H9 (cell line): ENCODE measurements at places on chromosomes 11 and 22. TPM values are rescaled to one million over a fixed set of nuclear protein-coding genes. Genes with fewer than 3 reads are reported as not detected.

Gene UEVLD
- total RNA-seq = 7.8 and 7.9 TPM in 2 replicates

Gene GGTLC3
- total RNA-seq = not detected in 2 replicates

Gene BCR
- total RNA-seq = 77.0 and 81.6 TPM in 2 replicates

Gene PI4KA
- 58.5 and 65.8 TPM in 2 replicates for total RNA-seq

Gene NXPE1
- not detected in 2 replicates for total RNA-seq

Gene MAP6
- total RNA-seq = 0.48 and 0.77 TPM in 2 replicates

Gene EIF4G2
- 1,013 and 1,056 TPM in 2 replicates for total RNA-seq

Gene TCP11L1
- total RNA-seq = 20.0 and 20.3 TPM in 2 replicates

Gene HEPHL1
- 0.07 TPM in 1 of 2 replicates, not detected in the other for total RNA-seq

Gene CHCHD10
- 47.5 and 53.7 TPM in 2 replicates for total RNA-seq

Gene SCGB1D2
- not detected in 2 replicates for total RNA-seq

Gene OR56A1
- total RNA-seq = 0.07 TPM in 2 replicates

Gene PDE2A
- total RNA-seq = 3.4 and 4.3 TPM in 2 replicates

Gene DMC1
- total RNA-seq = 6.1 and 6.8 TPM in 2 replicates

Gene TRAPPC4
- total RNA-seq = 82.8 TPM in 2 replicates

Gene MMP11
- 4.9 and 5.3 TPM in 2 replicates for total RNA-seq

Gene MRGPRX3
- not detected in 2 replicates for total RNA-seq

Gene RHOD
- total RNA-seq = 14.8 and 15.7 TPM in 2 replicates

Gene OR10D3
- total RNA-seq = not detected in 2 replicates

Gene C11orf42
- total RNA-seq = not detected in 2 replicates

Gene FXYD2
- 0.70 and 0.79 TPM in 2 replicates for total RNA-seq

Gene CARNS1
- total RNA-seq = 0.88 and 1.1 TPM in 2 replicates

Gene GNAZ
- total RNA-seq = 5.0 and 5.2 TPM in 2 replicates

Gene LRRC55
- 0.90 and 1.0 TPM in 2 replicates for total RNA-seq

Gene OR4D5
- not detected in 2 replicates for total RNA-seq

Gene NEFH
- 5.7 and 5.8 TPM in 2 replicates for total RNA-seq

Gene RNF215
- total RNA-seq = 22.6 and 24.5 TPM in 2 replicates
